HFF-Myc (cell line): ENCODE measurements at places on chromosomes 11 and 22.
A peak's percentile ranks its signal among the peaks of the same experiment; 100 is the strongest.

DNA sequence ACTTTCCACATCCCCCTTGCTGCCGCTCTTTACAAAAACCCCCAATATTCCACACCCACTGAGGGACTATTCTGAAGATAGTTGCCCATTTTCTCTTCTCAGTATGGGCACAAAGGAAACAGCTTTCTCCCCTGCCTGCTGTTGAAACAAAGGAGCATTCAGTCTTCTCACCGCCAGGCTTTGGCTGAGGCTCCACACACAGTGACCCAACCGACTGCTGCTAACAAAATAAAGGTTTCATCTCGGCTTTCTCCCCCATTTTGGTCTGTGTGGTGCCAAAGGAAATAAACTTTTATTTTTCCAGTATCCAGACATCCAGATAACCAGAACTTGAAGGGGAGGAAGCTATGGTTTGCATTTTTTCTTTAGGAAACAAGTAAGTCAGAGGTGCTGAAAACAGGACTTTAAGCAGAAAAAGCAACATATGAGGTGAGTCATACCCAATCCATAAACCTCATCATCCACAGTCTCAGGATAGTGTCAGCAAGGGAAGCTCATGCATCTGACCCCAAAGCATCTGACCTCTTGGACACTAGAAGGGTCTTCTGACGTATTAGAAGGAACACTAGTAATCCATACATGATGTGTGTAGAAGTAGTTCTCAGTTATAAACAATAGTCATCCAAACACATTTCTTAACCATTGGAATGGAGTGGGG lies 6.4 kb downstream of the CLMP start:
- peak; percentile 85 for DNase-seq

GRCh38 chr11:46658259-46658658 lies 40.9 kb downstream of the ATG13 start:
- no peak for DNase-seq

GRCh38 chr11:59754494-59754858 lies 700 bp upstream of the STX3 start:
- DNase-seq: no peak

DNA sequence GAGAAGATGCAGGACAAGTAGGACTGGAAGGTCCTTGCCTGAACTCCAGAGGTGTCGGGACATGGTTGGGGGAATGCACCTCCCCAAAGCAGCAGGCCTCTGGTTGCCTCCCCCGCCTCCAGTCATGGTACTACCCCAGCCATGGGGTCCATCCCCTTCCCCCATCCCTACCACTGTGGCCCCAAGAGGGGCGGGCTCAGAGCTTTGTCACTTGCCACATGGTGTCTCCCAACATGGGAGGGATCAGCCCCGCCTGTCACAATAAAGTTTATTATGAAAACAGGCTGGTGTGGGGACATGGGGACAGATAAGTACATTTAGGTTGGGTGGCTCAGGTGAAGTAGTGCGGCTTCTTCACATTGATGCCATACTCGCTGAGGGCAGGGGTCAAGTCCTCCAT lies 1.4 kb downstream of the TAF10 start:
- no peak for DNase-seq

GRCh38 chr11:122268601-122269130 lies 152.7 kb upstream of the BLID start:
- no peak for DNase-seq
